ENCODE measurements at places on chromosomes 4 and X.

DNA sequence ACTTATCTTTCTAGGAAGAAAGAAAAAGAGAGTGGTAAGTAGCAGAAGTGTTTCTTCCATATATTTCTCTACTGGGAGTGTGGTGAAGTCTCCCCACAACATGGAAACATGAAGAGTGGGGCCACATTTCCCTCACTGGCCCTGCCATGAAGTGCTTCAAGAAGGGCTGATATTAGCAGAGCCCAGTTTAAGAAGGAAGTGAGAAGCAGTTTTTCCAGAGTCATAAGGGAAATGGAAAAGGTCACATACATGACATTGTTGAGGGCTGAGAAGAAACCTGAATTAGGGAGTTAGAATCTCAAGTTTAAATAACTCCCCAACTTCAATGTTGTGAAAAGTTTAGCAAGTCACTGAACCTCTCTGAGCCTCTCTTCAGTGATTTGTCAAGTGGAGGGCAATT, 171.9 kb upstream of the RBPJ start:
- no peak for DNase-seq

- peak; percentile 25 for DNase-seq
Observed at GRCh38 chr4:80876810-80877209, 153.7 kb upstream of the BMP3 start.

GRCh38 chrX:110021258-110022022, 18.5 kb downstream of the TMEM164 start:
- DNase-seq = no peak

- DNase-seq = no peak
Observed at GRCh38 chrX:107878106-107878505, 52.4 kb downstream of the MID2 start.

DNA sequence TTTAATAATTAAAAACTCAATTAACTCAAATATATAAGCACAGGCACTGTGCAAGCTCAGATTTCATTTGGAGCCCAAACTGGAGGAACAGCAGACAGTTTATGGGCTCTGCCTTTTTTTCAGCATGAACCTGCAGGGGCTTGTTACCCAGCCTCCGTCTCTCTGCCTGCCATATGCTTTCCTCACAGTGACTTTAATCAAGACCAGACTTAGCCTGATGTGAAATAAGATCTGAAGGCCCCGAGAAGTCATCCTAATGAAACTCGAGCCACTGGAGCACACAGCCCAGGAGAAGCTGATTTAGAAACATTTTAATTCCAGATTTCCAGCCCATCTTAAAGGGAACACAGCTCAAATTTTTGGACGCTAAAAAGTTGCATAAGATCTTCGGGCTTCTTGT, 55.6 kb downstream of the SPATA18 start:
- no peak for DNase-seq

- no peak for DNase-seq
Observed at GRCh38 chr4:52713456-52713937, 37.7 kb downstream of the ERVMER34-1 start.

GRCh38 chr4:69995526-69996016, at the start of gene STATH:
TSS of gene STATH (plus strand) at chr4:69995966. CDS start at chr4:69998438, 2,472 bp downstream.
- DNase-seq = no peak

- no peak for DNase-seq
Observed at GRCh38 chr4:48252313-48252712, 17.3 kb downstream of the TEC start.

DNA sequence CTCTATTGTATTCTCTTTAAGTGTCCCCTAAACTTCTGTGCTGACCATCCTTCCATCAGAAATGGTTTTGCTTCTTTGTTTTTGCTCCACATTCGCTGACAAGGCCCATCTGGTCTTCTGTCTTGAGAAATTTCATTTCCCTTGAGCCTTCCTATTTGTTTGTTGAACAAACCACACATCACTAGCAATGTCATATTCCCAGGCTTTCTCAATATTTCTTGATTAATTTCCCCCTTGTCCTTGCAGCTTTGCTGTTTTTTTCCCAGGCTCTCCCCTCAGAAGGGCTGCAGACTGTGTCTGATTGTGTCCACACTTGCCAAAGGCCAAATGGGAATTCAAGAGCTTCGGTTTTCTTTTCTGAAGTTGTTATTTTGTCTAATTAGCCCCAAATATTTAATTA, 158.9 kb downstream of the MID1IP1 start:
- no peak for DNase-seq

DNA sequence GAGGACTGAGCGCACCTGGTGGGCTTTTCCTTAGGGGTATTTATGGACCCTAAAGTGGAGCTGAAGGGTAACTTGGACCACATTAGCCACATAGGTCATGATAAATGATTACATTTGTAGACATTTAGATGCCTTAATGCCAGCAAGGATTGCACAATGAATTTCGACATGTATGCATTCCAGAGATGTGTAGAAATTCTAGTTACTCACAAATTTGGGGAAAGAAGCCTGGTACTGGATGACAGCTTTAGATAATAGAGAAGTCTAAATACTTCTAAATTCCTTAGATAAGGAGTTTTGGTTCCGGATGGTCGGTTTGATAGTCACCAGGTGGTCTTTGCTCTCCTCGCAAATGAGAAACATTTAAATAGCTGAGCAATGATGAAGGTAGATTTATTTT, 609.5 kb upstream of the PRKX start:
- DNase-seq = no peak

DNA sequence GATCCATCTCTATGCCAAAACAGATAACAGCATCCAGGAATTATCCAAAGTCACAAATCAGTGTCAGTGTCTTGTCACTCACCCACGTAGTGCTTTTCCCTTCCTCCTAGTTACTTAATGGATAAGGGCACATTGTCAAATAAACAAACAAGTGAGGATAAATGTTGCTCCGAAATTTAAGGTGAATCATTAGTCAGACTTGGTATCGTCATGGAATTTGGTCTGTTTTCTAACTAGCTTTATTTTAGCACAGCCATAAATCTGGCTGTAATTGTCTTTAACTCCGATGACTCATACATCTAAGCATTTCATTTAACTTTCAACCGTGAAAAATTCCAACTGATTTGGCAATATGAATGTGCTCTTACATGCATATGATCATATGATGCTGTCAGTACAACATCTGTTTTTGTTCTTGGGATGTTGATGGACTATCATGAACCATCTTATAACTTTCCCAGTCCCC, 83.3 kb downstream of the SNCA start:
- DNase-seq = no peak

DNA sequence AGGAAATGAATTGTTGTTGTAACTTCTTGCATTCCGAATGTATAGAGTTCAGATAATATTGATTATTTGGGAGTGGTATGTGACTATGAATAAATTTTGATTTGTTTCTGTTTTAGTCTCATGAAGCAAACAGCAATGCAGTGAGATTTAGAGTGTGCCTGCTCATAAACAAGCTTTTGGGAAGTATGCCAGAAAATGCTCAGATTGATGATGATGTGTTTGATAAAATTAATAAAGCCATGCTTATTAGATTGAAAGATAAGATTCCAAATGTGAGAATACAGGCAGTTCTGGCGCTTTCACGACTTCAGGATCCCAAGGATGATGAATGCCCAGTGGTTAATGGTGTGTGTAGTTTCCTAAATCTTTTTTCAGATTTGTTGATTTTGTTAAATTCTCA, 2.0 kb downstream of the NCAPG start:
- no peak for DNase-seq

DNA sequence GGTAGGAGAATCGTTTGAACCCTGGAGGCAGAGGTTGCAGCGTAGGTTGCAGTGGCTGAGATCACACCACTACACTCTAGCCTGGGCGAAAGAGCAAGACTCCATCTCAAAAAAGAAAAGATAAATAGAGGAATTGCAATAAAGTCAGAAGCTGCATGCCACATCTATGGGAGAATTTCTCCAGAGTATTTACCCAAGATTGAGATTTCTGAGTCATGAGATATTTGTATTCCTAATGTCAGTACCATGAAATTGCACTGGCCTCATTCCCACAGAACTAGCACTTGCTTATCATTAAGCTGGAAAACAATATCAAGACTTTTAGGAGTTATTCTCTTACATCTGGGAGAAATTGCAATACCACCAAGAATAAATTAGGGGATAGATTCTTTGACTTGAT, 37.4 kb downstream of the ASIC5 start:
- DNase-seq = no peak

- no peak for DNase-seq
Observed at GRCh38 chr4:108303488-108304177, 134.9 kb upstream of the LEF1 start.

DNA sequence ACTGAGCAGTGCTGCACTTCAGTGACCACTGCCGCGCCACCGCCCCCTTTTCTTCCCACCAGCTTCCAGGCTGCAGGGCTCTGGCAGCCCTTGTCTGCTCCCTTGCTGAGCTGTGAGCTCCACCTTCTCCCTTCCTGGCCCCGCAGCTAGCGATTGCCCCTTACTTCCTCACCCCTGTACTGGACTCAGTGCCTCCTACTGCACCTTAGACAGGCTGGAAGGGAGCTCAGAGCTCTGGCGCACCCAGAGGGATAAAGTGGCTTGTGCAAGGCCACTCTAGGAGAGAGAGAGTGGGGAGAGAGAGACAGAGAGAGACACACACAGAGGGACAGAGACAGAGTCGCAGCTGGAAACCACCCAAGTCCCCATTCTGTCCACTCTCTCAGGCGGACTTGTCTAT, 6.0 kb downstream of the RASL11B start:
- DNase-seq = no peak

GRCh38 chr4:108336076-108336475, 167.3 kb upstream of the LEF1 start:
- no peak for DNase-seq

DNA sequence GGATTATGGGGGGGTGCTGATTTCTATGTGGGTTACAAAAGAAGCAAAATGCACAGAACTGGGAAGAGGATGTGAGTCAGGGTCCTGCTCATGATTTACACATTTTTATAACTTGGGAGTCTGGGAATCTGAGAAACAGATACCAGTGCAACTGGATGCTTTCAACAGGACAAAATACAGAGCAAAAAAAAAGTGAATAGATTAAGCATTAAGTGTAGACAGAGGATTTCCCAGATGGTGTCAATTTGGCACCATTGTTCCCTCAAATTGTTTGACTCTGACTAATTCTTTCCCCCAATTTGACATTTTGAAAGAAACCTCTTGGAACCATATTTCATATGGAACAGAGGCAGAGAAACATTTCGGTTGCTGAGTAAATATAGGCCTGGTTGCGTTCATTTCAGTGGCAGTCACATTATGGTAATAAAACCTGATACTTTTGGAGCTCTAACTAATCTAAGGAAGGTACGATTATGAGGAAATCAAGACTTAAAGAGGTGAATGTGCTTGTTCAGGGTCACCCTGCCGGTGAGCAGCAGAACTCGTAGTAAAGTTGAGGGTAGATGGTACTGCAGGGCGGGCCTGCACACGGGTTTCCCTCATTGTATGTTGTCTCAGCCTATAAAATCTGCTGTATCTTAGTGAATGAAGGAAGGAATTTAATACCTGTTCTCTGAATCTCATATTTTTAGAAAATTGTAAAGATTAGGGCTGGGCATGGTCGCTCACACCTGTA, 18.7 kb upstream of the CDKL5 start:
- no peak for DNase-seq

GRCh38 chr4:7988437-7988836, 48.8 kb upstream of the AFAP1 start:
- no peak for DNase-seq

- no peak for DNase-seq
Observed at GRCh38 chrX:19245711-19246269, 97.9 kb upstream of the PDHA1 start.

- no peak for DNase-seq
Observed at GRCh38 chr4:1305261-1305711, 15.6 kb downstream of the MAEA start.

DNA sequence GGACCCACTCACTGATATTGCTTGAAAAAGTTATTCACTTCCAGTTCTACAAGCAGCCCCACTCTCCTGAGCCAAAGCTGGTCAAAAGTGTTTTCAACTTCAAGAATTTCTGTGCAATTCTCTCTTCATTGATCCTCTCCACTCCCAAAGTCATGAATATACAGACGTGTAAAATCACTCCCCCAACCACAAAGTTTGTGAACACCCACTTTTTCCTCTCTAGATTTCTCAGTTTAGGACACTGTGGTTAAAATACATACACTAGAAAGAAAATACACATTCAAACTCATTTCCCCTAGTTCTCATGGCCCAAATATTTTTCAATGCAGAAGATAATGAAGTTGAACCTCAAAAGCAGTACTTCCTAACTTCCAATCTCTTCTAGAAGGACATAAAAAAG, 116.3 kb downstream of the MSN start:
- DNase-seq = no peak

GRCh38 chrX:46444011-46444410, 101.2 kb downstream of the ZNF674 start:
- no peak for DNase-seq

- DNase-seq = no peak
Observed at GRCh38 chr4:141905751-141906150, 269.4 kb downstream of the IL15 start.

- DNase-seq = no peak
Observed at GRCh38 chr4:11774346-11774745, 345.7 kb upstream of the HS3ST1 start.

- no peak for DNase-seq
Observed at GRCh38 chrX:154458954-154459778, 1.1 kb downstream of the PLXNA3 start.

DNA sequence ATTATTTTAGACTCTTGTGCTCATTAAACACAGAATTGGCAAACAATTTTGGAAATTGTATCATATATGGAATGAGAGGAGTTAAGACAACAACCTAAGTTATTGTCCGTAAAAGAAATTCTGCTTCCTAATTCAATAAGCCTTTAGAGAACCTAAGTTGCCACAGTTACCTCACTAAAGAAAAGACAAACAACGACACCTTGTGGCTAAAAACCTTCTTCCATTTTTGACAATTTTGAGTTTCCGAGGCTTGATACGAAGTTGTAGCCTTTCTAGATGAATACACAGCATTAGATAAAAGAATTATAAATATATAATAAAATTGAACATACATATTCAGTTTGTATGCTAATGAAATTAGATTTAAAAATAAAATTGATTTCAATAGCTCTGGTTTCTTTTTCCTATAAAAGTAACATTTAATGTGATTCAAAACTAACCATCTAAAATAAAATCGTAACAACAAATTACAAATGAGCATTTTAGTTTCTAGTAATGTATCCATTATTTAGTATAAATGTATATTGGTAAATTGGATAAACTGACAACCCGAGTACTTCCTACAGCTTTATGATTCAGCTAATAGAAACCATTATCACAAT, 275.1 kb downstream of the GPM6A start:
- peak; percentile 20 for DNase-seq

Measured in GM10248 (cell line).